Activated CD4-positive, alpha-beta T cell treated with anti-CD3 and anti-CD28 coated beads, Interleukin-2, amount 50 U/mL, for 1 hour (primary cell): ENCODE measurements at places on chromosomes 5 and 9.
A peak's percentile ranks its signal among the peaks of the same experiment; 100 is the strongest.

GRCh38 chr5:179836225-179837019 is 15.7 kb downstream of the SQSTM1 start:
- peak; percentile 58 for DNase-seq

DNA sequence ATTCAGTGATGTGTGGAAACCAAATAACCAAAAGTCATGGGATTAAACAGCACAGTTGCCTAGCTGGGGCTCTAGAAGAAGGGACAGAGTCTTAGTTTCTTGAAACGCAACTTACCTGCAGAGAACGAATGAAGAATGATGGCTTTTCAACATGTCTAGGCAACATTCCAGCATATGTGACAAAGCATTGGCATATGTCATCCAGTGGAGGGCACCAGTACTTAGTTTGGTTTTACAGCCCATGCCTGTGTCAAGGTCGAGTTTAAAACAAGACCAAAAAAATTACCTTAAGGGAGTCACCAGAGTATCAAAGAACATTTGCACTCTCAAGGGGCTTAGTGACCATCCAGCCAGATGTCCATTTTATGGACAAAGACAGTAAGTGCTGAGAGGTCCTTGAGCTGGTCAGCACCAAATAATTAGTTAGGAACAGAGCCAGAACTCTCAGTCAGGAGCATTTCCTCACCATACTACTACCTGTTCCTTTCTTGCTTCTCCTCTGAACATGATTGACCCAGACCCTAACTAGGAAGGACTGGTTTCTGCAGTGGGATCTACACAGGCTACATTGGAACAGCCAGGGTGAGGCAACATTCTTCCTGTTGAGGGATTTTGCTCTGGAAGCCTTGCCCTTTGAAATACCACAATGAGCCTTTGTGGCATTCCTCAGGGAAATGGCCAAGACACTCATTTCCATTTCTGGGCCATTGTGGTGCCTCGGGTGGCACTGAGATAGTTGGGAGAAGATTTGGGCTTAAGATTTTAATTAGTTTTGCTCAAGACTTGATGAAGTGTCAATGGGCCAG is 75.4 kb upstream of the ANKH start:
- DNase-seq, result peak; percentile 21

DNA sequence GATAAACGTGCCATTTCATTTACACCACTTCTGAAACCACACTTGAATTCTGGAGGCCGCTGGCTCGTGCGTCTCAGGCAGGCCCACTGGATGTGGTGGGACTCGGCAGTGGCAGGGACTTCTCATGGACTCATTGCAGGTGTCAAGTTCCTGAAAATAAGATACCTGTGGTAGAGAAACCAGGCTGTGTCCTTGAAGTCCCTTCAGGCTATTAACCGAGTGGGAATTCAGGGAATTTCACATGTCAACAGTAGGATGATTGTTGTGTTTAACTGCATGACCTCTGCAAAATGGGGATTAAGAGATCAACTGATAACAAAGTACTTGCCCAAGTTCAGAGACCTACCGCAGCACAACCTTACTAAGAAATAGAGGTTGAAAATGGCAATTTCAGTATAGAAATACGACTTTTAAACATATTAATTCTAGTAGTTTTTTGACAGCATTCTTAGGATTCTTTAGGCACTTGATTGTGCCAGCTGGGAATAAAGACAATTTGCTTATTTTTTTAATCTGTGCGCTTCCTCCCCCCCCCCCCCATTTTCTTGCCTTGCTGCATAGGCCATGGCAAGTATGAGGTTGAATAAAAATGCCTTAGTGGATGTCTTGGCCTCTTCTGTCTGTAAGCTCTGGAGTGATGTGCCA is 26.8 kb downstream of the TRIP13 start:
- DNase-seq, result no peak

- no peak for DNase-seq
Observed at GRCh38 chr9:83967073-83967472, 12.9 kb downstream of the HNRNPK start.

DNA sequence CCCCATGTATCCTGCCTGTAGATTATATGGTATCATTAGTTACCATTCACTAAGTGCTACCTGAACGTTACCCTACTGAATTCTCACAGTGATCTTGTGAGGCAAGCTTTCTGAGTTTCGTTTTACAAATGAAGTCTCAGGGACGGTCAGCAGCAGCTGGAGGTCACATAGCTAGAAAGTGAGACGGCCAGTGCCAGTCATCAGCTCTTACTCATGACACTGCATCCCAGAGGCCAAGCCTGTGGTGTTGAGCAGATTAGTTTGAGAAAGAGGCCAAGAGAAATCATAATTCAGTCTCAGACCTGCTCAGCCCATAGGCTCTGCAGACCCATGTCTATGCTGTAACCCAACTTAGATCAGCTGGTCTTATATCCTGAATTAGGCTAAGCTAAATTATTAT is 95.7 kb upstream of the EGFLAM start:
- no peak for DNase-seq

- no peak for DNase-seq
Observed at GRCh38 chr5:76521240-76521758, 101.9 kb downstream of the F2RL2 start.

GRCh38 chr9:85662573-85662972 is 79.2 kb downstream of the AGTPBP1 start:
- DNase-seq, result no peak

DNA sequence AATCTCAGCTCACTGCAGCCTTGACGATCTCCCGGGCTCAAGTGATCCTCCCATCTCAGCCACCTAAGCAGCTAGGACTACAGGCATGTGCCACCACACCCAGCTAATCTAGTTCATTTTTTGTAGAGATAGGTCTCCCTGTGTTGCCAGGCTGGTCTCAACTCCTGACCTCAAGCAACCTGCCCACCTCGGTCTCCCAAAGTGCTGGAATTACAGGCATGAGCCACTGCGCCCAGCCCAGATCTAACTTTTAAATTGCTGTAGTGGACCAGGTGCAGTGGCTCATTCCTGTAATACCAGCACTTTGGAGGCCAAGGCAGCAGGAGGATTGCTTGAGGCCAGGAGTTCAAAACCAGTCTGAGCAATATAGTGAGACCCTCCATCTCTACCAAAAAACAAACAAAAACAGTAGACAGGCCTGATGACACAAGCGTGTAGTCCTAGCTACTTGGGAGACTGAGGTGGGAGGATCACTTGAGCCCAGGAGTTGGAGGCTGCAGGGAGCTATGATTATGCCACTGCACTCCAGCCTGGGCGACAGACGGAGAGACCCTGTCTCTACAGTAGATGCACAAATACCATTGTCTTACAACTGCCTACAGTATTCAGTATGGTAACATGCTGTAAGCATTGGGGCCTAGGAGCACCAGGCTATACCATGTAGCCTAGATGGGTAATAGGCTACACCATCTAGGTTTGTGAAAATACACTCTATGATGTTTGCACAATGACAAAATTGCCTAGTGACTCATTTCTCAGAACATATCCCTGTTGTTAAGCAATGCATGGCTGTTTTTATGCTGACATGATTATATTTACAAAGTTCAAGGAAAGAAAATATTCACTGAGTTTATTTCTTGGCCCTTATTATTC is 1.5 kb upstream of the SIT1 start:
- no peak for DNase-seq

- no peak for DNase-seq
Observed at GRCh38 chr5:21397693-21398092, 1409.7 kb upstream of the CDH18 start.

DNA sequence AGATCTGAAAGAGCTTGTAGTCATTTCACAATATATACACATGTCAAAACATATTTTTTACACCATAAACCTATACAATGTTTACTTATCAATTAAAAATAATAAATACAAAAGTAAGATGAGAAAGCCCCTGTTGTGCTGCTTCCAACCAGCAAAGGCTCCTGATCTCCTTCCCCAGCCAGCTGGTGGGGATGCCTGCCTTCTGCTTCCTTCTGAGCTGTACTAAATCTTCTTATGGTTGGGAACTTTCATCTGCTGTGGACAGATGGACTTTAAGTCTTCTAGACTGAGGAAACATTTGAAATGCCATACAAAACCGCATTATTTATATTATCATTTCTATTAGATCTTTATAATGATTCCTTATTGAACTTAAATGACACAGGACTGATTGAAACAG is 745.3 kb upstream of the CHD1 start:
- no peak for DNase-seq

- no peak for DNase-seq
Observed at GRCh38 chr9:4709380-4709779, 30.0 kb downstream of the CDC37L1 start.

GRCh38 chr9:99594056-99594780 is 227.5 kb upstream of the NR4A3 start:
- no peak for DNase-seq

- DNase-seq, result no peak
Observed at GRCh38 chr5:34055667-34056066, 12.7 kb upstream of the C1QTNF3 start.

DNA sequence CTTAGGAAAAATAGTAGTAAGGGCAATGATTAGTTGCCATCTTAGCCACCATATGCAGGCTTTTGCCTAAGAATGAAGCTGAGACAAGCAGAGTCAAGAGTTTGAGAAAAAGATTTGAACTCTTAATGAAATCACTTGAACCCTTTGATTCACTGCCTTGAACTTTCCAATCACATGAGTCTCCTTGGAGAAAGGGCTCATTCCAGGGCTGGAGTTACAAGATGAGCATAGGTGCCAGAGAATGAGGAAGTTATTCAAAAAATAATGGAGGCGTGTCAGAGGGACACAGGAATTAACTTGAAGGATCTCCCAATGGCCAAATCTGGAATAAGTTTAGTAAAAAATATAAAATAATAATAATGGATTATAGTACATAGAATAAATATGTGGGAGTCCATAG is 35.3 kb downstream of the MAT2B start:
- DNase-seq, result no peak

GRCh38 chr5:155260798-155261197 is 247.2 kb downstream of the KIF4B start:
- no peak for DNase-seq

DNA sequence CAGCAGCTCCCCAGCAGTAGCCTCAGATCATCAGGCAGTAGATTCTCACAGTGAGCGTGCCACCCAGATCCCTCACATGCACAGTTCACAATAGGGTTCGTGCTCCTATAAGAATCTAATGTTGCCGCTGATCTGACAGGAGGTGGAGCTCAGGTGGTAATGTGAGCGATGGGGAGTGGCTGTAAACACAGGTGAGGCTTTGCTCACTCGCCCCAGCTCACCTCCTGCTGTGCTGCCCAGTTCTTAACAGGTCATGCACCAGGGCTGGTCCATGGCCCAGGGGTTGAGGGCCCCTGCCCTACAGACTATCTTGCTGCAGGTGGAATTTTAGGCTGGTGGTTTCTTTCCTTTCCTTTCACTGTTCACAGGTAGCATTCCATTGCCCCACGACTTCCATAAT is 100.2 kb downstream of the MRPL36 start:
- no peak for DNase-seq
